ENCODE measurements at places on chromosomes 4 and X.

DNA sequence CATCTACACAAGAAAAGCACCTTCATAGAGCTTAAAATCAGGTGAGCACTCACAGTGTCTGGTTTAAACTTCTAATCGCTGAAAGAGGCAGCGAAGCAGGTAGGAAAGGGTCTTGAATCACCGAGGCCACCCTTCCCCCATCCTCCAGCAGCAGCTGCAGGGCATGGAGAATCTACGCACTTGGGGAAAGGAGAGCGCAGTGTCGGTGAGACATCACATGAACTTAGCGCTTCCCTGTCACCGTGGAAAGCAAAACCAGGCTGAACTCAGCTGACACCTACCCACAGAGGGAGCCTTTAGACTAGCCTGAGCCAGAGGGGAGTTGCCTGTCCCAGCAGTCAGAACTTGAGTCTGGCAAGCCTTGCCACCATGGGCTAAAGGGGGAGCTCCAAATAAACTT, 197.2 kb upstream of the ZFP42 start:
- DNase-seq, result no peak

- no peak for DNase-seq
These were observed 72.0 kb downstream of the LRBA start for GRCh38 chr4:150943126-150943525.

DNA sequence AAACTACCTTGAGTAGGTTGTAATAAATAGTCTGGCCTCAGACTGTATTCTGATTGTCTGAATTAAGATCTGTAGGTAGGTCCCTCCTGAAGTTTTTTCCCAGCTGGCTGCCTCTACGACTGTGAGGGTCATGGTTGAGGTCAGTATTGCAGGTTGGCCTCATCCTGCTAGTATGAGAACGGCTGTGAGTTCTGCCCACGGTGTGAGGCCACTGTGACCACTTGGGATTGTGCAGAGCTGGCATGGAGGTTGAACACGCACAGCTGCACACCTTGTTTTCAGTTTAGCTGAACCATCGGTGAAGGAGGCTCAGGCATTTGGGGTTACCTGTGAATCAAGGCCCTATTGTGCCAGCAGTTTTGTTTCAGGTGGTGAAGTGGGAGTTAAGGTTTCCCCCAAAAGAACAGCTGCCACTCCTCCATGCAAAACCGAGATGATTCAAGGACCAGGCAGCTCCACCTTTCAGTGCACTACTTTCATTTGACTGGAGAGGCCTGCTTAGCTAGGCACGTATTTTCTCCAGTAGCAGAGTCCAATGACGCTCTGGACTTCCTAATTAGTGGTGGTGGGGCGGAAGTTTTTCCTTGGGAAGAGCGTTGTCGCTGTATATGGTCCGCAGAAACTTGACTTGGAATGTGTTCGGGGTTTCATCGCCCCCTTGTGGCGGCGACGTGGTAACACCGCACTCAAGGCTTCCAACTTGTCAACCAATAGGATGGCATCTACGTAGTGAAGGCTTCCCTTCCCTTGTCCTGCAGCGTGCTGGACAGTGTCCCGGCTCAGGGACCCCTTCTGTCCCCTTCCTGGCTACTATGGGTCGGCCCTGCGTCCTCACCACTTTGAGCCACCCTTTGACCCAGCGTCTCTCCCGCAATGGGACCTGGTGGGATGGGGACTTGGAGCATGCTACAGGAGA, 13.8 kb downstream of the CMC4 start:
- peak; percentile 17 for DNase-seq

DNA sequence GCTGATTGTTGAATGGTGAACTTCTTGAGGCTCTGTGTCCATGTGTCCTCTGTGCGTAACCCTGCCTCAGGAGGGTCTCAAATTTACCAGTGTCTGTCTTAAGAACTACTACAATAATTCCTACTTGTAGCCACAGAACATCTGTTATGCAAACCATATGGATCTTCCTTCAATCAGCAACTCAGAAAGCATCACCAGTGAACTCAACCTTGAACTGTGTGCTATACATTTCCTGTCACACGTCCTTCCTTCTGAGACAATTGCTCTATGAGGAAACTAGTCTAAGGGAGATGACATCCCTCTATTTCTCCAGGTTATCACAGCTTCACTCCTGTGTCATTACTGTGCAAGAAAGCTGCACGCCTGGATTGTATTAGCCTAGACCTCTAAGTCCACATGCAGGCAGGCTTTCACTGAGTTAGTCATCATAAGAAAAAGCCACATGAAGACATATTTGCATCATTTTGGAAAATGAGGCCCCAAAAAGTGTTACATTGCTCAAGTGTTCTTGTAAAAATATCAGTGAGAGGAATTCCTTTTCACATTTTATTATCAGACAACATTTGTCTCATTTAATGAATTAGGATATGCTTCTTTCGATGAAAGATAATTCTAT, 157.8 kb downstream of the AFF2 start:
- no peak for DNase-seq

DNA sequence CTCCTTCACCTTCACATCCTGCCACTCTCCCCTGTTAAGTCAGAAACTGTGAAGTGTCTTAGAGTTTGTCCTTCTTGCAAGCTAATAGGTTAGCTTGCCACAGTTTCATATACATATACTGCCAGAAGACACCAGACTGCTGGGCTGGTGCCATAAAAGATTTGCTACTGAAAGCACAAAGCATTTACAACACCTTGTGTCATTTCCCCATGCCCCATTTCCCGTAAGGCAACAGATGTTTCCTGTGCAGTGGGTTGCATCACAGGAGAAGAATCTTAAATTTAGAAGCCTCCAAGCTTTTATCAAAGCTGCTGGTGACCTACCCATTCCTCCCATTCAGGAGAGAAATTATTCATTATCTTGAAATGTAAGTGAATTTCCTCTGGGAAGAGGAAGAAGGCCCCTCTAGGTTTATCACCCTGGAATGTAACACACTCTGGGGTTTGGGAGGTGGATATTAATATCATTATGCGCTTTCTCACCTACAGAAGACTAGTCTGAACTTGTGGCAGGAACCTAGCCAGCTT, 34.5 kb upstream of the RAB33B start:
- peak; percentile 24 for DNase-seq

- no peak for DNase-seq
These were observed 47.5 kb upstream of the EIF1AX start for GRCh38 chrX:20189171-20189570.

DNA sequence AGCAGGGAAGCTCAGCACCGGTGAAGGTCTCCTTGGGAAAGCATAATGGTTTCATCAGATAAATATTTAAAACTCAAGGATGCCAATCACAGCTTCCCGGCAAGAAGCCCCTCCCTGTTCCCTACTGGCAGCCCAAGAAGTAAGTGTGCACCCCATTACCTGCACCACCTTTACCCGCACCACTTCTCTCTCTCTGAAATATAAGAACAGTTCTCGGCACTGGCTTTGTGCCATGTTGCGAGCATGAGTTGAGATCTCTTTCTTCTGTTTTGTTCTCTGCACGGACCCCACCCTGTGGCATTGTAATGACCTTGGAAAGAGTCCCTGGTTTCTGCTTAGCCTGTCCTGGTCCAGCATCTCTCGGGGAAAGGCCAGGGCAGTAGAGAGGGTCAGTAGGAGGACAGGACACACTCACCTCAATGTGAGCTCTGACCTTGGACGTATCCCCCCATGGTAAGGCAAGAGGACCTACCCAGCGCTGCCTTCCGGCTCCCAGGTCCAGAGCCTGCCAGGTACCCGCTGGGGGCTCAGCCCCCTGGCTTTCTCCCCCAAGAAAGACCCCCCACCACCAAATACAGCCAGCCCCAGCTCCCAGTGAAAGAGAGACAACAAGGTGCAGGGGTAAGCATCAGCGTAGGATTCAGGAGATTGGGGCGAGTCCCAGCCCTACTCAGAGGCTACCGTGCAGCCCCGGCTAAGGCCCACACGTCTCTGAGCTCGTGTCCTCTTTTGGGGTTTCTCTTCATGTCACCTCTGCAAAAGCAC, 80.7 kb downstream of the PSAPL1 start:
- DNase-seq, result no peak

DNA sequence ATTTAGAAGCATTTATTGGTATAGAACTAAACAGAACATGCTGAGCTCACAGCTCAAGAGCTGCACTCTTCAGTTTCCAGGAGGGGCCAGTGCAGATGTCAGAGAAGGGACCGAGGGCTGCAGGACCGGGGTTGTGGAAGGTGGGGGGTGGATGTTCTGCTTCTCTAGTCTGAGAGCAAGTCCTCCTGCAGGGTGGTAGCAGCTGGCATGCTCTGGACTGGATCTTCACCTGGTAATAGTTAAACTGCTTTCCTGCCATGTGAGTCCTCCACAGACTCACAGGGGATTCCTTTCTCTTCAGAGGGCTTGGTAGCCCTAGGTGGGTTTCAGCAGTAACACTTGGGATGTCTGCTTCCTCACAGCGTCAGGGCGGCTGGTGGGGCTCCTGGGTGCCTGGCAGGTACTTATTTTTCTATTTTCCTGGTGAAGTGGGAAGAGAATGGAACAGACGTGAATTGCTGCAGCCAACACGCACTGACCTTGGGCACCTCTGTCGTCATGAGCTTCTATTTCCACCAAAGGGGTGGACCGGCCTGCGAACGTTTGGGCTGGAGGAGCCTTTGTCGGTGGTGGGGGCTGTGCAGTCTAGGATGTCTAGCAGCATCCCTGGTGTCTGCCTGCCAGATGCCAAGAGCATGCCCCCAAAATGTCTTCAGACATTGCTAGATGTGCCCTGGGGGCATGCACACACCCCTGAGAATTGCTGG, 2.5 kb downstream of the MAEA start:
- DNase-seq, result no peak

GRCh38 chrX:42686296-42686695, 91.7 kb downstream of the PPP1R2C start:
- DNase-seq, result no peak

GRCh38 chr4:84894621-84895020, 71.9 kb downstream of the WDFY3 start:
- DNase-seq, result no peak

DNA sequence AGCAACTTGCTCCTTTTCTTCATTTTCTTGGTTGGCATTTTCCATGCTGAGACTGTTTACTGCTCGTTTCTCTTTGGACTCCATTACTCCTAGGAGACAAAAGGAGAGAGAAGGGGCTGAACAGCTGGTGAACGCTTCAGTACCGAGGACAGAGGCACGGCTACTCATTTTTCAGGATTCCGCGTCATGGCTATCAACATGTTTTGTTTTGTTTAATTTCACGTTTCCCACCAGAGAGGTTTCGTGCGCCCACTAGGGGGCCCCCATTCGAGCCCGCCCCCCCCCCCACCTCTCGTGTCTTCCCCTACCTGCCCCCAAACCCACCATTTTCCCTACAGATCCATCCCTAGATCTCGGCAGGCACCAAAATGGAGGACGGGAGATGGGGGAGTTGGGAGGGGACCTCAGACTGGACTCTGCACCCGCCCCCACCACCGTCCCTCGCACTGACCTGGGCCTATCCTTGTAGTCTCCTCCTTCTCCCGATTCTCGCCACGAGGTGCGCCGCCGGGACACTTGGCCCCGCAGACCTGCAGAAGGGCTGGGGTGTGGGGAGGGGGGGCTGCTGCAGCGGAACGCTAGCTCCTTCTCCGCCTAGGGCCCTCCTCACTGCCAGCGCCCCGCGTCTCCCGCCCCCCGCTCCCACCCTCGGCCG, 653 bp downstream of the BEX1 start:
- DNase-seq, result peak; percentile 4

DNA sequence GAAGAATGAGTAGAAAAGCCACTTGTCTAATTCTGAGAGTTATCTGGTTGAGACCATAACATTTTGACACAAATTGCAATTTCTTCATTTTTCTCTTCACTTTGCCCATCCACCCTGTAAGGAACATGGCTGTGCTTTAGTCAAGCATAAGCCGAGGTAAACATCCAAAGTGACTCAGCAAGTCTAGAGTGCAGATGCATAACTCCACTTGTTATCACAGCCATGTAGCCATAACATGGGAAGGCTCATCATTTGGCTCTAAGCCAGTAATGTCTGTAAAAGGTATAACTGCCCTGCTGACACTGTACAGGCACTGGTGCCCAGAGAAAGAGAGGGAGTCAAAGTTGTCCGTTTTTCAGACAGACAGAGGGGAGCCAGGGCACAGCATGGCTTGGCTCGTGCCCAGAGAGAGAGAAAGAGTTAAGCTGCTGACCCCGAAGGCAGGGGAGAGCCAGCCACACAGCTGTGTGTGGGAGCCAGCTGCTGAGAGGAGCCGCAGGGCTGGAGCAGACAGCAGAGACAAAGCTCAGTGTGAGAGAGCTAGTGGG, 76.9 kb upstream of the EXOC1L start:
- DNase-seq, result peak; percentile 28

DNA sequence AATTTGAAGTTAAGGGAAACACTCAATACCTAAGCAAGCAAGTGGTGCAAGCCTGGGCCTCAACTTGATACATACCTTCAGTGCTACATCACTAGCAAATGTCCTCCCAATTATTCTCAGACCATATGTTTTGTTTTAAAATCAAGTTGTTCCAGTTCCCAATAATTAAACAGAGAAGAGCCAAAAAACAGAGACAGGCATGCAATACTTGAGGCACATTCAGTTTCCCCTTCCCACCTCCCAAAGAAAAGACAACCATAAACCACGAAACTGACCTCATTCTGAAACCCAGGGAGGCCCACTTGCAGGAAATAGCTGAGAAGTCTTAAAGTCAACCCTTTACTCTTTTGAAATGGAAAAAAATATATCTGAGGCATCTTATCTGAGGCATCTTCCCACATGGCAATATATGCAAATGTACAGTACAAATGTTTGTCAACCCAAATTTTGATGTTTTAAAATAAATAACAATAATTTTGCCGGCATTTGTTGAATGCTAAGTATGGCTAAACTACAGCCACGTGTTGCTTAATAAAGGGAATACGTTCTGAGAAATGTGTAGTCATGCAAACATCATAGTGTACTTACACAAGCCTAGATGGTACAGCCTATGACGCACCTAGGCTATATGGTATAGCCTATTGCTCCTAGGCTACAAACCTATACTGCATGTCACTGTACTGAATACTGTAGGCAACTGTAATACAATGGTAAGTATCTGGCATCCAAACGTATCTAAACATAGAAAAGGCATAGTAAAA, 147.5 kb downstream of the TSPAN5 start:
- DNase-seq, result peak; percentile 81

- no peak for DNase-seq
These were observed 2073.2 kb upstream of the TENM3 start for GRCh38 chr4:180169966-180170365.

Measured in HFFc6 (cell line).